Subcutaneous preadipocyte (primary cell): ENCODE measurements at places on chromosomes 3 and 15. TPM values are rescaled to one million over a fixed set of nuclear protein-coding genes. Genes with fewer than 3 reads are reported as not detected.

SLC33A1 gene
- total RNA-seq = 32.0 and 38.5 TPM in 2 replicates

DLEC1 gene
- total RNA-seq = under 0.01 TPM in 2 replicates

NAALADL2 gene
- 15.1 and 19.0 TPM in 2 replicates for total RNA-seq

IL20RB gene
- 1.8 and 3.1 TPM in 2 replicates for total RNA-seq

CYP19A1 gene
- 6.3 and 34.5 TPM in 2 replicates for total RNA-seq

SLC51B gene
- not detected in 2 replicates for total RNA-seq

ARRDC4 gene
- total RNA-seq = 7.2 and 19.1 TPM in 2 replicates

ARHGEF26 gene
- total RNA-seq = 2.2 and 5.5 TPM in 2 replicates

ADGRG7 gene
- total RNA-seq = not detected in 2 replicates

CCDC13 gene
- 1.4 and 2.2 TPM in 2 replicates for total RNA-seq

KBTBD8 gene
- total RNA-seq = 0.73 and 3.1 TPM in 2 replicates

RPL29 gene
- 932 and 1,672 TPM in 2 replicates for total RNA-seq

CHRM5 gene
- total RNA-seq = under 0.01 TPM in 1 of 2 replicates, not detected in the other

C2CD4A gene
- total RNA-seq = not detected in 2 replicates

HHATL gene
- total RNA-seq = not detected in 2 replicates

ADPRH gene
- total RNA-seq = 2.7 and 5.9 TPM in 2 replicates

SPESP1 gene
- total RNA-seq = 4.8 and 8.8 TPM in 2 replicates

GXYLT2 gene
- total RNA-seq = 24.6 and 32.6 TPM in 2 replicates

GABRB3 gene
- 0.59 and 2.6 TPM in 2 replicates for total RNA-seq

SLCO2A1 gene
- under 0.01 TPM in 2 replicates for total RNA-seq

QARS1 gene
- total RNA-seq = 239 and 293 TPM in 2 replicates

DNAH12 gene
- under 0.01 TPM in 1 of 2 replicates, not detected in the other for total RNA-seq

OR5K2 gene
- total RNA-seq = not detected in 2 replicates

OCA2 gene
- under 0.01 TPM in 1 of 2 replicates, not detected in the other for total RNA-seq

TP53BP1 gene
- total RNA-seq = 43.4 and 61.0 TPM in 2 replicates

TRIM42 gene
- not detected in 2 replicates for total RNA-seq

ANKRD34C gene
- not detected in 2 replicates for total RNA-seq

CEP97 gene
- total RNA-seq = 11.4 and 21.1 TPM in 2 replicates

XCR1 gene
- total RNA-seq = not detected in 2 replicates

HACD2 gene
- total RNA-seq = 14.0 and 22.1 TPM in 2 replicates

SKOR1 gene
- under 0.01 TPM in 2 replicates for total RNA-seq

GABRA5 gene
- not detected in 2 replicates for total RNA-seq

DUOXA2 gene
- total RNA-seq = not detected in 2 replicates

ECE2 gene
- total RNA-seq = not detected in 2 replicates

CCDC9B gene
- 2.7 and 2.9 TPM in 2 replicates for total RNA-seq

BMF gene
- total RNA-seq = under 0.01 and 0.20 TPM in 2 replicates

MEX3B gene
- total RNA-seq = 2.0 and 2.6 TPM in 2 replicates

DCUN1D1 gene
- total RNA-seq = 24.6 and 29.3 TPM in 2 replicates

BCL2A1 gene
- total RNA-seq = 0.20 and 1.1 TPM in 2 replicates

C3orf49 gene
- total RNA-seq = not detected in 2 replicates

PHC3 gene
- total RNA-seq = 32.7 and 33.2 TPM in 2 replicates

LYZL4 gene
- not detected in 2 replicates for total RNA-seq

CAND2 gene
- total RNA-seq = 0.20 and 1.1 TPM in 2 replicates

PCLAF gene
- 44.6 and 60.3 TPM in 2 replicates for total RNA-seq

CELSR3 gene
- 0.59 and 0.73 TPM in 2 replicates for total RNA-seq

PLA2G4E gene
- total RNA-seq = not detected in 2 replicates

PLA2G4D gene
- not detected in 2 replicates for total RNA-seq

LRTM1 gene
- not detected in 2 replicates for total RNA-seq

PRKCD gene
- 2.2 and 4.3 TPM in 2 replicates for total RNA-seq

UBAP1L gene
- 2.2 TPM in 2 replicates for total RNA-seq
